ENCODE measurements at places on chromosomes 12 and 14.
A peak's percentile ranks its signal among the peaks of the same experiment; 100 is the strongest.

DNA sequence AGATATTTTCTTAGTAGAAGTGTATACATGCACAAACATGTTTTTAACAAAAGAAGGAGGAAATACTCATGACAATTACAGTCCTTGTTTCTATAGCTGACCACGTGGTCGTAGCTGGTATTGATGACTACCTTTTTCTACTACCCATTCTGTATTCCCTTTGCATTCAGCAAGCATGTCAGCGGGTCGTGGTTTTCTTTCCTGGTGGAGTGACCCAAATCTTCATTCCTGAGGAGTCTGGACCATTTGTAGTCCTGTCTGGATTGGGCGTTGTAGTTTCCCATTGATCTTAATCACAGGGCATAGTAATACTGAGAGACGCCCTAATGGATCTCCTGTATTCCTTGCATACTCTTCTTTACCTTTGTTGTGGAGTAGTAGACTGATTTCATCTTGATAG is 472.1 kb upstream of the RGS6 start:
- DNase-seq, result no peak

- DNase-seq, result no peak
Measured at GRCh38 chr12:54036620-54037359, 3.9 kb downstream of the HOXC5 start.

GRCh38 chr12:53065975-53066931 is 12.9 kb downstream of the SPRYD3 start:
- peak; percentile 32 for DNase-seq

DNA sequence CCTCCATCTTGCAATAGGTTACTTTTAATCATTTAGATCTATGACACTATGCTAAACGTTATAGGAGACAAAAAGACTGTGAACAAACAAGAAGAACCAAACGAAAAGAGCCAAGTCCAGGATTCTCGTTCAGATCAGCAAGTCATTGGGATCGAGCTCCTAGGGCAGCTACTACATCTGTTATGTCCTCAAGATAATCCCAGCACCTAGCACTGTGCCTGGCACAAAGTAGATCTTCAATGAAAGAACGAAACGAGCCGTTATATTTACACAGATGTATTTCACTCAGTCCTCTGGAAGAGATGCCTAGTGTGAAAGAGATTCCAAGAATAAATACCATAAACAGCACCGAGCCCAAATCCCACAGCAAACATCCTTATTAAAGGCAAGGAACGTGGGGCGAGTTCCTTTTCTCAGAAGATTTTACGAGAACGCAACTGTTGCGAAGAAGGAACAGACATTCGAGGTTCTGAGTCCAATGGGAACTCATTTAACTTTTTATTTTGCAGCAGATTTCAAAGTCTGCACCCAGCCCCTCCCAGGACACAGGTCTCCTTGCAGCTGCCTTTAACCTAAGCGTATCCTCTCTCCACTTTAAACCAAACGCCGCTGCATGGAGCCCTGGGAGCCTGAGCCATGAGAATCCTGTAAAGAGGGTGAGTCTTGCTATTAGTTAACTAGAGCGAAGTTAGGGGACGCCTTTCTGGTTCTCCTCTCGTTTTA is 544 bp upstream of the TDP1 start:
- DNase-seq, result no peak

DNA sequence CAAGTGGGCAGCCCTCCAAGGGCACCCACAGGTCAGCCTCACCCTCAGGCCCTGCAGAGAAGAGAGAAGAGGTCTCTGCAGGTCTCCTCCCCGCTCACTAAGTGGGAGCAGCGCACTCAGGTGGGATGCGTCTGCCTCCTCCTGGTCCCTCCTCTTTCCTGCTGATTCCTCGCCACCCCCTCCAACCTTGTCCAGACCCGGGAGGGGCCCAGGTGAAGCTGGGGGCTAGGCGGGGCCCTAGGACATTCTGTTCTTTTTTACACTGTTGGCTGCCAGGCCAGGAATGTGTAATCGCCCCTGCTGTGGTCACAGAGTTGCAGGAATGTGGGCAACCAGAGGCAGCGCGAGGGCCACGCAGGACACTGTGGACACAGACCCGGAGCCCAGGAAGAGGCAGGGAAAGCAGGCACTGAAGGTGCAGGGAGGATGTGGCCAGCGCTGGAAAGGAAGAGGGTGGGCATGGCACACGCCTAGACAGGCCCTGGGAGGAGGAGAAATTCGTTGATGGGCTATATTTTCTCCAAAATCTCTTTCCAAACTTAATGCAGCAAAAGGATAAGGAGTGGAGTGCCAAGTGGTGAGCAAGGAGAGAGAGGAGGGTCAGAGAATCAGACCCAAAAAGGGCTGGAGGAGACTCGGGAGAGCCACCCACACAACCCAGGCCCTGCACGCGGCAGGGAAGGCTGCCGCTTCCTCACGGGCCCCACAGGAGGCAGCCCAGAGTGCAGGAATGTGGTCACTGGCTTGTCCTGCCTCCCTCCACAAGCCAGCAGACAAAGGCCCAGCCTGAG is 911 bp upstream of the SCNN1A start:
- no peak for DNase-seq

- DNase-seq, result no peak
Measured at GRCh38 chr12:110940933-110941332, 20.6 kb upstream of the MYL2 start.

- DNase-seq, result no peak
Measured at GRCh38 chr14:59026081-59026480, 162.4 kb upstream of the DAAM1 start.

GRCh38 chr12:109449845-109450532 is 27.1 kb downstream of the KCTD10 start:
- DNase-seq, result no peak

DNA sequence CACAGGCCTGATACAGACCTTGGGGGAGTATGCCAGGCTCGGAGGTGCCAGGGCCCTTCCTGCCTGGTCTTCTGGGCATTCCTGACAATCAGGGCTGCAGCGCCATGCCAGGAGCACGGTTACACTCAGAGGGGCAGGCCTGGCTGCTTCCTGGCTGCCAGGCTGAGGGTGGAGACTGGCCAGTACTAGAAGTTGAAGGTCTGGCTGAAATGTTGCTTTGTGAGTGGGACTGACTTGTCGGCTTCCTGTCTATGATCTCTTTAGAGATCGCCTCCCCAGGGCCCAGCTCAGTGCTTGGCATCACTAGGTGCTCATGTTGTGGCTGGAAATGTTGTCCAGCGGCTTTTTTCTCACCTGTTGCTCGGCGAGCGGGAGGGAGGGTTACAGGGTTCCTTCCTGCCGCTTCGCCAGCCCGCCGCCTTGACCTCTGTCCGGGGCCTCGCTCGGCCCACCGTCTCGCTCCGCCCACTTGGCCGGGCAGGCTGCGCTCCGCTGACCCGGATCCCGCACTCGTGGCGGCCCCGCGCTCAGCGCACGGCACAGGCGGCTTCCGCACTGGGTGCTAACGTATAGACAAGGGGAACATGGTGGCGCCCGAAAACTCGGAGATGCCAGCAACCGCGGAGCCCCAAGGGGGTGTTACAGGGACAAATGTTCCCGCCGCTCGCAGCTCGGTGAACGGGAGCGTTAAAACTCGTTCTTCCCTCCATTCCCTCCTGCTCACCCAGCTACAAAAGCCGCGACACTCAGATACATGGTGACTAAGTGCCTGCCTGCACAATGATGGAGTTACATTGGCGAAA is 32.6 kb downstream of the PAPLN start:
- DNase-seq, result no peak

- no peak for DNase-seq
Measured at GRCh38 chr12:5882511-5883190, 62.4 kb downstream of the ANO2 start.

DNA sequence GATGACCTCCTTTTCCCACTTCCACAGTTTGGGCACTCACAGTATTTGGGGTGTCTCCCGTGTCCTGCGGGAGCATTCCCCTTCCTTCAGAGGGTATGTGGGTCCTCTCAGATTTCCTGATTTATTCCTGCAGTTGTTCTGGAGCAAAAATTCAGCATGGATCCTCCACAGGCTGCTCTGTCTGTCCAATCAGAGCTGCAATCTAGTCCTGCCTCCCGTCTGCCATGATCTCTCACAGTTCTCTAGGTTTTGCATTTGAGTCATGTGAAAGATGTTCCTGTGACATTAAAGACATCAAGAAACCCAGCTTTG is 435.9 kb downstream of the TMTC2 start:
- no peak for DNase-seq

GRCh38 chr14:55446127-55446736 is 5.8 kb upstream of the TBPL2 start:
- DNase-seq, result peak; percentile 62

GRCh38 chr12:113601656-113602263 is 130.1 kb upstream of the LHX5 start:
- DNase-seq, result no peak

DNA sequence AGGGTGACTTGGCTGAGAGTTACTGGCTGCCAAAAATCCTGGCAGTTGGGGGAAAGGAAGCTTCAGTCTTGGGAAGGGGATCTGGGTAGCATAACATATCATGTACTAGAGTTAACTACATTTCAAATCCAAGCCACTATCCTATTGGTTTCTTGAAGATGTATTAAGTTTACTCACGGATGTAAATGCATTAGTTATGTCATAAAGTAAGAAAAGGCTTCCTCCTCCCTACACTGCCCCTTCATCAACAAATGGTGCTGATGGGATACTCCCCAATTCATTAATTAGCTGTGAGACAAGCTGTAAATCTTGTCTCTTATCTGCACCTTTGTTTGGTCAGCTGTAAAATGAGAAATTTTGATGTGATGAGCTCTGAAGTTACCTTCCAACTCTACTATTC is 150.1 kb upstream of the SOX5 start:
- no peak for DNase-seq

DNA sequence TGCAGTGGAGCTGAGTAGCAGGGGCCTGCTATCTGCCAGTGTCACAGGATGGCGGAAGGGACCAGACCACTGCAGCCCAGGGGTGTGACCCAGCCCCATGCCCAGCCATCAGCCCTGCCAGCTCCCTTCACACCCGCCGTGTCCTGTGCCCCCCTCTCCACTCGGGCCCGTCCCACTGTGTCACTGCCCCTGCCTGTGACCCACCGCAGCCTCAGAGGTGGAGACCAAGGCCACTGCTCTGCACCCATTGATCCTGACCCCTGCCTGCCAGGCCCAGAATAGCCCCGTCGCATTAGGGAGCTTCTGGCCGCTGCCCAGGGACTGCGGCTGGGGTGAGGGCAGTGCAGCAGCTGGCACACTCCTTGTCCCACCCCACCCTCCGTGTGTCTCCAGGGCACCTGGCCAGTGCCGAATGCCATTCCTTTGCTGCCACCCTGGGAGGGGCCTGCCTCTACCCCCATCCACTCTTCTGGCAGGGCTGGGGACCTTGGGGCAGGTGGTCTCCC is 2.1 kb upstream of the CRIP2 start:
- DNase-seq, result no peak

DNA sequence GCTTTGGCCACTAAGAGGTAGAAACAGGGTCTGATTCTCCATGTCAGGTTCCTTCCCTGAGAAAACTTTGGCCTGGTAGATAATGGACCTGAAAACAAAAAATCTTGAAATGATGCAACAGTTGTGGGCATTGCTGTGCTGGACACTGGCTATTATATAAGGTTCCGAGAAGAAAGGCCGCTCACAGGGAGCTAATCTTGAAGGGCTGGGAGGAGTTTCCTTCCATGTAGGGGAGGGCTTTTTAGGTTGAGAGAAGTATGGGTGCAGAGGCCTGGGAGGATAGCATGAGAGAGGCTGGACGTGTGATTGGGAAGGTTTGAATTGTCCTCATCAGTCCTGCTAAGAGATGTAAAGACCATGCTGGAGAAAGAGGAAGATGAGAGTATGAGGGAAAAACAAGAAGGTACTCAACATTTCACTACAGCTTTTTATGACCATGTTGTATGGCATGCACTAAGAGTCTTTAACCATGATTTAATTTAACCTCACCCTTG is 11.6 kb downstream of the LRRK2 start:
- DNase-seq, result no peak

GRCh38 chr14:64726585-64726890 is 22.3 kb downstream of the PLEKHG3 start:
- no peak for DNase-seq

DNA sequence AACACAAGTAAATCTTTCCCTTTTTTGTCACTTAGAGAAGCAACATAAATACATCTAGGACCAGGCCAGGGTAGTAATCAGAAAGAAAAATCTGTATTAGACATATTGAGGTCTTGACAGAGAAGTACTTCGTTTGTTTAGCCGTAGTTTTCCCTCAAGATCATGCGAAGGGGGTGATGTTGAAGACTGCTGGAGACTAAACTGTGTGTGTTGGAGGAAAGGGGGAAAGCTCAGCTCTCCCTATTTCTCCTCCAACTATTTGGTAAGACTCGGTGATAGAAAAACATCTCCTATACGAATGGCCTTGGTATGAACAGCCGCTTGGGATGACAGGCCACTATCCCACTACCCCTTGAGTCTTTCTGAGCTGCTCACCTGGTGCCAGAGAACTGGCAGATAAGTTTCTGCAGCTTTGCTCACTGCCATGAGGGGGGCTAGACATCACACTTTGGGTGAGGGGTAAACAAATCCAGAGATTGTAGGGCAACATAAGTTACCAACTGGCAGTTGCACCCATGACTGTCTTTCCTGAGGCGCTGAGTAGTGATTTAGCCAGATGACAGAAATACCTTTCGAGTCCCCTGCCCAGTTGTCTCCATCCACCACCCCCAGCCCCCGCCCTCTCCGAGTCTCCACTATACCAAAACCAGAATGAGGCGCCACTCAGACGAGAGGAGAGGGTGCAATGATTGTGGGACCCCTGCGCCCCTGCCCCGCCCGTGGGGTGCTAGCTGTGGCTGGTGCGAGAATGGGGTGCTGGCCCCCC is 685 bp downstream of the VAMP1 start:
- DNase-seq, result no peak

DNA sequence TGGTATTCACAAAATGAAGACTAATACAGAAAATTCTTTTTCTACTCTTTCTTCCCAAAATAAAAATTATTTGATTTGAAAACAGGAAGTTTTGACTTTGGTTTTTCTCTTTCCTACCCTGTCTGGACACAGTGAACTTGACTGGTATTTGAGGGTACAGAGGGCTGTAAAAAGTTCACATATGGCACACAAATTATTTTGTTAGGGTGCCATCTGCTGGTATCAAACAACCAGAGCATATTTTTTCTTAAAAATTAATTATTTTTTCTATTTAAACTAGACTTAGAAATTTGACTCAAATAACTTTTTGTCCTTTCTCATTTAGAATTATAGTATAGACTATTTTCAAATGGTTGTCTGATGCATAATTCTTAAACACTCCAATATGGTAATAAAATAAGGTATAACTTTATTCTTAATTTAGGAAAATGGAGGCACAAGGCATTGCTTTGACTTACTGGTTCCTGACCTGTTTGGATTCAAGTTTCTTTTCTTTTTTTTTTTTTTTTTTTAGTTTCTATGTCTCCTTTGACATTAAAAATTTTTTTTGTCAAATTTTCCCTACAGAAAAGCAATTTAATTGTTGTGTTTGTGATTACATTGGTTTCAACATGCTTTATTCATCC is 390.6 kb downstream of the PRKD1 start:
- no peak for DNase-seq
